ENCODE measurements at places on chromosomes 5 and 9.

- peak; percentile 89 for DNase-seq
Observed at GRCh38 chr5:43044181-43044914, 4.2 kb upstream of the ANXA2R start.

GRCh38 chr5:80067016-80067415 is 31.9 kb downstream of the THBS4 start:
- DNase-seq, result no peak

- DNase-seq, result no peak
Observed at GRCh38 chr5:108669462-108669861, 78.2 kb upstream of the FER start.

GRCh38 chr9:69995846-69996245 is 47.8 kb upstream of the MAMDC2 start:
- DNase-seq, result no peak

- DNase-seq, result no peak
Observed at GRCh38 chr5:56130664-56131063, 102.5 kb downstream of the ANKRD55 start.
